ENCODE measurements at places on chromosomes 13 and 19. TPM values are rescaled to one million over a fixed set of nuclear protein-coding genes. Genes with fewer than 3 reads are reported as not detected.

The C19orf18 gene
- 1.7 TPM for polyA plus RNA-seq

The PLIN4 gene
- polyA plus RNA-seq = 1.6 TPM

The IL17D gene
- polyA plus RNA-seq = not detected

DNA sequence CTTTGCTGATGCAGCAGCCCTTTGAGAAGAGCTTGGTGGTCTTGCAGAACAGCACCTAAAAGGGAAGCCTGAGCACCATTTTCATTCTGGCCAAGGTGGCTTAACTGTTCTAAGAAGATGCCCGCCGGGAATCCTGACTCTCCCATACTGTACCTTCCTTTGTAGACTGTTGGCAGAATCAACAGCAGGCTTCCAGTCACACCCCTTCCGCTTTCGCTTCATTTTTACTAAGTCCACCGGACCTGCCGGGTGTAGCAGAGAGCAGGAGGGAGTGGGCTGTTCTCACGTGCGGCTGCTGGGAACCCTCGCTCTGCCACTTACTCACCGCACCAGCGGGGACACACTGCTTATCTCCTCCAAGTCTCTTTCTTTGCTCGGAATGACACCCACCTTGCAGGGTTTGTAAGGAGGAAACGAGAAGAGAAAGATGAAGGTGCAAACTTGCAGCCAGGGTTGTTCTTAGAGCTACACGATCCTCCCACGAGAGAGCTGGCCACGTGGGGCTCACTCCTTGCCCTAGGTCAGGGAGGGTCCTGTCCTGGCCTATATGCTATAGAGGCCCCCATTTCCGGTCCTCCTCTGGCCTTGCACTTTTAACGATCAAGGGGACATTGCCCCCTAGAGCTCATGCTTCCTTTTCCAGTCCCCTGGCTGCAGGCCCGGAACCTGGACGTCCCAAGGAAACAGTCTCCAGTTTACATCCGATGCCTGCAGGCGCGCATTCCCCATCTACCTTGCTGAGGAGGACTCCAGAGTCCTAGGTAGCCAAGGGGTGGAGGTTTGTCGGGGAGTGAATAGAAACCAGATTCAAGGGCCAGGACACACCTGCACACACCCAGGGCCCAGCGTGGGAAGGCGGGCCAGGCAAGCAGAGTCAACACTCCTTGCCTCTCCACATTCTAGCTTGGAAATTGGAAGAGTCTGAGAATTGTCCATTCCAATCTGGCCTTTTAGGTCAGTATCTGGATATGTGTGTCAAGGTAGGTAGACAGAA is 453.6 kb downstream of the IRS2 start:
- no peaks in the 10 kb centered on the region for H3K4me1 ChIP-seq
- H3K27ac ChIP-seq = no peak overlapping the region
- no peaks in the 10 kb centered on the region for H3K36me3 ChIP-seq
- H3K27me3 ChIP-seq = no peaks in the 10 kb centered on the region
- DNase-seq = no peak
- H3K4me3 ChIP-seq = no peak overlapping the region

DNA sequence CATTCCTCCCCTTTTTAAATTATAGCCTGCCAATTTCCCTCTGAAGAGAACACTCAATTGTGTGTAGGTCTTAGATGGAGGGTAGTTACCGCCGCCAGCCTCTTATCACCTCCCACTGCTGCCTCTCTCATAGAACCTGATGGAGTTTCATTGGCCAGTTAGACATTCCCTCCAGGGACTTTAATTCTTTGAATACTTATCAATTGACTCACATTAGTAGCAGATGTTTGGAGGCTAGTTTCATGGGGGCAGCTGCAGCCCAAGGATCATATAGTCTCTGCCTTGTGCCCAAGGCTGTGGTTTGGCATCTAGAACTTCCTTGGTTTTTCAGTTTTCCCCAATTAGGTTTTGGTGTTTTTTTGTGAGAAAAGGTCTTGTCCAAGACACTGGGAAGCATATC is 318.9 kb upstream of the HTR2A start:
- H3K4me3 ChIP-seq = no peak overlapping the region
- no peaks in the 10 kb centered on the region for H3K4me1 ChIP-seq
- H3K36me3 ChIP-seq = no peaks in the 10 kb centered on the region

- no peaks in the 10 kb centered on the region for H3K27me3 ChIP-seq
- H3K4me3 ChIP-seq = no peak overlapping the region
- no peak for DNase-seq
- H3K36me3 ChIP-seq = no peaks in the 10 kb centered on the region
Measured at GRCh38 chr19:32702010-32702409, 10.4 kb downstream of the NUDT19 start.

DNA sequence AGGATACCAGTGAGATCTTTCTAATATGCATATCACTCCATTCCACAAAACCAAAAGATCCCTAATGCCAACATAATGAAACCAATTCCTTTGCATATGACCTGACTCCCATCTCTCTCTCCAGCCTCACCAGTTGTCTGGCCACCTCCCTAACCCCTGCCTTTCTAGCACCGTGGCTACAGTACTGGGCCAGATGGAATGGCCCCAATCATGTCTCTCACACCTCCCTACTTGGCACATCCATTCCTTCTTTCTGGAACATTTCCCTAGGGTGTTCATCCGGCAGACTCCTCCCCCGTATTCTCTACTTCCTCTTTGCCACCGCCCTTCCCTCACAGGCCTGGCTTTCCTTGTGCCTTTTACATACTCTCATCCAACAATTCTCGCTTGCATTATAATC is 62.0 kb downstream of the GPALPP1 start:
- DNase-seq = no peak
- no peaks in the 10 kb centered on the region for H3K36me3 ChIP-seq
- H3K27ac ChIP-seq = no peak overlapping the region
- H3K4me1 ChIP-seq = no peaks in the 10 kb centered on the region
- H3K4me3 ChIP-seq = no peak overlapping the region
- no peaks in the 10 kb centered on the region for H3K27me3 ChIP-seq

DNA sequence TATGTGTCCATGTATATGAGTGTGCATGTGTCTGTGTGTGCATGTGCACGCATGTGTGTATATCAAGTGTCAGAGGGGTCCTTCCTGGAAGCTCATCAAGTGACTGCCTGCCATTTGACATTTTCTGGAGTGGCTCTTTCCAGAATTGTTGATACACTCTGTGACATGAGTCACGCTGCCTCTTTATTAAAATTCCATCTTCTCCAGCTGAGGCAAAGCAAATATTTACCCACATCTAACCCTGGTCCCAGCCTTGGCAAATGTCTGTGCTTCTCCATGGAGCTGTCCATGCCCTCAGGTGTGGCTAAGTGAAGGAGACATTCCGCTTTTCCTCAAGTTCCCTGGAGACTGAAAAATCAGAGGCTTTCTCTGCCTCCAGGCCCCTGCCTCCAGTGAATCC is 88.2 kb upstream of the MBNL2 start:
- no peak overlapping the region for H3K4me3 ChIP-seq
- H3K36me3 ChIP-seq = no peaks in the 10 kb centered on the region
- DNase-seq = no peak
- H3K27me3 ChIP-seq = no peaks in the 10 kb centered on the region
- no peak overlapping the region for H3K27ac ChIP-seq

DNA sequence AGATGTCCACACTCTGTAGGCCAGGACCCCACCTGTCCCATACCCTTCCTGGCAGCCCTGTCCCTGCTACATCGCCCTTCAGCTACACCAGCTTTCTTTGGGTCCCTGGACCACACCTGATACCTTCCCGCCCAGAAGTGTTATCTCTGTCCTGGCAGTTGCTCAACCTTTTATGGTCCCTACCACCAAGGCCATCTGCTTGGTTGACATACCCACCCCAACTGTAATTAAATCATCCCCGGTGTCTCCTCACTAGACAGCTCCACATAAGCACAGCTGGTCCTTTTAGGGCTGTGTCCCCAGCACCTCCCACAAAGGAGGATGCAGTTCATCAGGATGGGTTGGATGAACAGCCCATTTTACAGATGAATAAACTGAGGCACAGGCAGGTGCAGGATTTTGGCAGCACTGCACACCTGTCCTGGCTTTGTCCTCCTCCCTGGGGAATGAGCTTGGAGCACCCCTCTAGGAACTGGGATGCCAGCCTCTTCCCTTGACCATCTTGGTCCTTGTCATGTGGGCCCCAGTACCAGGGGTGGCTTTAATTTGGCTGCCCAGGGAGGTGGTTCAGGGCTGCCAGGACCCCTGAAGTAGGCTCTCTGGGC is 12.9 kb downstream of the NACC1 start:
- no peak overlapping the region for H3K4me3 ChIP-seq
- no peak overlapping the region for H3K27ac ChIP-seq
- DNase-seq = no peak
- peaks cover 2% of the 10 kb centered on the region for H3K36me3 ChIP-seq
- no peaks in the 10 kb centered on the region for H3K27me3 ChIP-seq

- no peak overlapping the region for H3K27ac ChIP-seq
- no peak for DNase-seq
- no peak overlapping the region for H3K4me3 ChIP-seq
Measured at GRCh38 chr19:51573331-51573730, 2.2 kb downstream of the ZNF175 start.

DNA sequence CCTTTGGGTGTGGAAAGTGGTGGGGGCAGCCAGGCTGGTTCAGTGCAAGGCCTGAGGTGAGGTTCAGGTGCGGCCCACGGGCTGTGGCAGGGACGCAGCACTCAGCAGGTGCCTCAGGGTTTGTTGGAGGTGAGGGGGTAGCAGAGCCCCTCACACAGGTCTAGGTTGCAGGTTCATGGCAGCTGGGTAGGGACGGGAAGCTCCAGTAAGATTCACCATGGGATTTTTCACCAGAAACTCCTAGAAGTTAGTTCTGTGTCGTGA is 14.0 kb downstream of the MCF2L start:
- no peaks in the 10 kb centered on the region for H3K4me1 ChIP-seq
- DNase-seq = no peak
- no peaks in the 10 kb centered on the region for H3K27me3 ChIP-seq
- no peaks in the 10 kb centered on the region for H3K36me3 ChIP-seq

DNA sequence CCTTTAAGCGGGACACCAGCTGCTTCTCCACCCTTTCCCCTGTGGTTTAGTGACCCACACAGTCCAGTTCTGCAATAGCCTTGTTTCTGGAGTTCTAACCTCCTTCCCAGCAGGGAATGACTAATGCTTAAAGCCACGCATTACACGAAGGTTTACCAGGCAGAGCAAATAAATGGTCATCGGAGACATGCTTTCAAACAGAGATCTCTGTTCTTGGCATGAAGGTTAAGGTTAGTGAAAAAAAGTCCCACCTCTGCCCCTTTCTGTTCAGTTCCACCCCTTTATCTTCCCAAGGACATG is 25.3 kb upstream of the MEDAG start:
- no peak overlapping the region for H3K4me3 ChIP-seq
- H3K27me3 ChIP-seq = no peaks in the 10 kb centered on the region
- no peaks in the 10 kb centered on the region for H3K4me1 ChIP-seq
- no peaks in the 10 kb centered on the region for H3K36me3 ChIP-seq

DNA sequence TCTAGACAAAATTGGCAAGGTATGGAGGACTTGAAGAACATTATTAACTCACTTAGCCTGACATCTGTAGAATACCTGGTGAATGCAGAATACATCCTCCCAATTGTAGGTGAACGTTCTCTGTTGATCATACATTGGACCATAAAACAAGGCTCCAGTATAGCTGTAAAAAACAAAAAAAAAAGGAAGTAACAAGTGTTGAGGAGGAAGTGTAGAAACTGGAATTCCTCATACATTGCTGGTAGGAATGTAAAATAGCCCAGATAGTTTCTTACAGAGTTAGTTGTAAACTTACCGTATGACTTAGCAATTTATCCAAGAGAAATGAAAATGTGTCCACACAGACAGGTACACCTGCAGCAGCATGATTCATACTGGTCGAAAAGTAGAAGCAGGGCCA is 44.8 kb downstream of the TSSK6 start:
- H3K36me3 ChIP-seq = peaks cover 2% of the 10 kb centered on the region
- H3K4me1 ChIP-seq = peaks cover 10% of the 10 kb centered on the region
- H3K27me3 ChIP-seq = no peaks in the 10 kb centered on the region
- DNase-seq = no peak

- no peaks in the 10 kb centered on the region for H3K36me3 ChIP-seq
- DNase-seq = no peak
- no peak overlapping the region for H3K4me3 ChIP-seq
- H3K4me1 ChIP-seq = no peaks in the 10 kb centered on the region
Measured at GRCh38 chr13:28474491-28475134, 20.3 kb downstream of the FLT1 start.

DNA sequence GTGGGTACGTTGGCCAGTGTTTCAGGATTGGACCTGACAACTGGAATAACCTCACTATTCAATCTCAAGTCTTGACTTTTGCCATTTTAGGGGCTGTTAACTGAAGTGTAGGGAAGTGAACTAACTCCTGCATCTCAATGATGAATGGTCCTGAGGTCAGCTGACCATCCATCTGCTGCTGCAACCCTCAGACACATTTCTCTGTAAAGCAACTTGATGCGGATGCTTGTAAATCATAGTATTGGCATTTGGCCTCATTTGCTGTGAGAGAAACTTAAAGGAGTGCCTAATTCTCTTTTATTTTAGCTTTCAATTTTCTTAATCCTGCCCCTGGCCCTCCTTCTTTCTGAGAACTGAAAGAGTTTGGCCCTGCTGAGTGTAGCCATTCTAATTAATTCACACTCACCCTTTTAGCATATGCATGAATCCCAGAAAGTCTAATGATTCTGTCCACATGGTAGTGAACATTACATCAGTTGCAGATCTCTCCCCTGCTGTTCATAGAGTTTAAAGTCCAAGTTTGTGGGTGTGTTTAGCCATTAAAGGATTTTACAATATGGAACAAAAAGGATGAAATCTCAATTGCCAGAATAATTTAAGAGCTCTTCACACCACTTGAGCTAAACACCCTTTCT is 1531.4 kb upstream of the SLC10A2 start:
- H3K4me1 ChIP-seq = no peaks in the 10 kb centered on the region
- no peaks in the 10 kb centered on the region for H3K27me3 ChIP-seq
- no peak overlapping the region for H3K4me3 ChIP-seq
- DNase-seq = no peak

DNA sequence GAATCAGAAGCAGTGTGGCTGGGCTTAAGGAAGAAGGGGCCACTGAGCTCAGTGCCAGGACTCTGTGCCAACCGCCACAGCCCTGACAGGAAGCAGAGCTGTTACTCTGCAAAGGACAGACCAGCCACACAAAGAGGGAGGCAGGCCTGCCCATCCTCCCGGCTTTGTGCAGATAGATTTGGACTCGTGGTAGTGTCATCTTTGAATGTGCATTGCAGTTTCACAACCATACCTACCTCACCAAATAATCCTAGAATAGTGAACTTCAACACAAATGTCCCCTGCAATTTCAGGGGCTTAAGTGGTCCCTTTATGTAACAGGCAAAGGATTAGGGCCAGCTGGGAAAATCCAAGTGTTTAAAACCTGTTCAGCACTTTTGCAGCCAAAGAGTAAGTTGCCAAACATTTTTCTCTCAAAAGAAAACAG is 55.1 kb upstream of the CLDN10 start:
- no peaks in the 10 kb centered on the region for H3K36me3 ChIP-seq
- no peaks in the 10 kb centered on the region for H3K4me1 ChIP-seq
- no peaks in the 10 kb centered on the region for H3K27me3 ChIP-seq
- no peak for DNase-seq

DNA sequence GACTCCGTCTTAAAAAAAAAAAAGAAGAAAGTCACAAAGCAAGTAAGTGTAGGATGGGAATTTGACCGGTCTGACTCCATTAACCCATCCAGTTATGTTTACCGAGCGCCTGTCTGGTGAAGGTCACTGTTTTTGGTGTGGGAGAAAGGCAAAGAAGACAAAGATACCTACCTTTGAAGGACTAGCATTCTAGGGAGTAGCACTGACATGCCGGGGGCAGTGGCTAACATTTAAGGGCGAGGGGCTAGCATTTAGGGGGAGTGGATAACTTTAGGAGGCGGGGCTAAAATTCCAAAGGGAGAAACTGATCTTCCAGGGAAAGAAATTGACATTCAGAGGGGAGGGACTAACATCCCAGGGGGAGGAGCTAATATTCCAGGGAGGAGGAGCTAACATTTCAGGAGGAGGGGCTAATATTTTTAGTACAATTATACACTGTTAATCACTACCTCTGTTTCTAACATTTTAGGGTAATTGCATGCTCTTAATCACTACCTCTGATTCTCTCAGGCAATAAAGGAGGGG is 8.7 kb downstream of the GPR32 start:
- peaks cover 22% of the 10 kb centered on the region for H3K27me3 ChIP-seq
- H3K36me3 ChIP-seq = no peaks in the 10 kb centered on the region
- no peaks in the 10 kb centered on the region for H3K4me1 ChIP-seq
- no peak overlapping the region for H3K27ac ChIP-seq
